ENCODE measurements at places on chromosomes 13 and 19. TPM values are rescaled to one million over a fixed set of nuclear protein-coding genes. Genes with fewer than 3 reads are reported as not detected.

GRCh38 chr19:10335352-10335985 is 2.1 kb upstream of the RAVER1 start:
- DNase-seq = no peak

DNA sequence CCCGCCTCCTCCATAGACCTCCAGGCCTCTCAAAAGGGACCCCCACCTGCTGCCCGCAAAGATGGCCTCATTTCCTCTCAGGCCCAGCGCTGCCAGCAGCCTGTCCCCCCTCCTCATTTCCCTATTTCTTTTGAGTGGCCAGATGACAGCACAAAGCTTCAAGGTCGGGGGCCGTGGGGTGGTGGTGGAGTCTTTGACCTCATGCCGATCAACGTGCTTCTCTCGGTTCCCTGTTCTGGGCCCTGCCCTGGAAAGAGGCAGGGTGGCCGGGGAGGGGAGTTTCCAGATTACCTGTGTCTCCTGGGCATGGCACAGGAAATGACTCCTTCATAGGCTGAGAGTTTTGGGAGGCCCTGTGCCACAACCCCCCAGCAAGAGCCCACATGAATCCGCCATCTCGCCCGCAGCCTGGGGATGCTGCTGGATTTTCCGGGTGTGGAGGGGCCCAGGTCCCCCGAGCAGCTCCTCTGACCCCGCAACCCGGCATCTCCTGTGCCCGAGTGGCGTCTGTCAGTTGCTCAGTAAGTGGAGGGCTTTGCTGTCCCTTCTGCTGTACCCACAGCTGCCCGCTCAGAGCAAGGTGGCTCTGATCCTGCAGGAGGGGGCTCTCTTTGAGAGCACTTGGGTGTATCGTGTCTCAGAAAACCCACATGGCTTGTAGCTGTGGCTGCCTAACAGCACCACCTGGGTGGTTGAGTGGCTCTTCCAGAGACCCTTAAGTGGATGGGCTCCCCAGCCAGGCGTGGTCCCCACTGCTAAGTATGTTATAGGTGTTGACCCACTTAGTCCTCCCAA is 139.4 kb downstream of the SIPA1L3 start:
- no peak for DNase-seq

DNA sequence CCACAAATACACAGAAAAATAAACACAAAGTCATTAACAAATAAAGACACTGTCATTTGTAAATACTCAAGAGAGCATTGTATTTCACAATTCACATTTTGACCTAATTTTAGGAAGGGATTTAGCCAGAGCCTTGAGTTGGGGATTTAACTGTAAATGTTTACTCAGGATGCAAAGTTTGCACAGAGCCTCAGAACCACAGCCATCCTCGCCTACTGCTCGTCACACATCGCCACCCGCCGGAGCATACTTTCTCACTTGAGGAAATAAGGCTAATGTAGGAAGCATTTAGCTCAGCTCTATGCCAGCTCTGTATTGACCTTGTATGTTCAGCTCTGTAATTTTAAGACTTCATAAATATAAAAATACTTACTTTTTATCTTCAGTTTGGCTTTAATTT is 442.7 kb downstream of the OXGR1 start:
- DNase-seq = no peak

- no peak for DNase-seq
Observed at GRCh38 chr13:112953591-112954487, 15.2 kb upstream of the MCF2L start.

Gene PNMA8A
- 1.4 TPM for total RNA-seq

GRCh38 chr13:35387682-35388250 is 88.7 kb downstream of the MAB21L1 start:
- no peak for DNase-seq

DNA sequence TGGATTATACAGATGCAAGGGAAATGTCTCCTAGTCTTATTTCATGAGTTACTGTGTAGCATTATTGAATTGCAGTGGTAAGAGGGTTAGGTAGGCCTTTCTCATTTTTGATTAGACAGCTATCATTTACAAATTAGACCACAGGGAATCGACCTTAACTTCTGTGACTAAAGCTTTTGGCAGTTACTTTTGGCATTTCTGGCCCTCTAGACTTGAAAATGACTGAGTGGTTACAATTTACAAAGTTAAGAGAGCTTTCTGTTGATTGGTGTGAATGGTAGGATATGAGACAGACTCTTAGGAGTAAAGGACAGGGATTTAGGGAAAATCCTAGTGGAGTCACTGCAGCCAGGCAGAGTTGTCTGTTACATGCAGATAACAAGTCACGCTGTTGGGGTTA is 86.1 kb downstream of the GGACT start:
- no peak for DNase-seq

DNA sequence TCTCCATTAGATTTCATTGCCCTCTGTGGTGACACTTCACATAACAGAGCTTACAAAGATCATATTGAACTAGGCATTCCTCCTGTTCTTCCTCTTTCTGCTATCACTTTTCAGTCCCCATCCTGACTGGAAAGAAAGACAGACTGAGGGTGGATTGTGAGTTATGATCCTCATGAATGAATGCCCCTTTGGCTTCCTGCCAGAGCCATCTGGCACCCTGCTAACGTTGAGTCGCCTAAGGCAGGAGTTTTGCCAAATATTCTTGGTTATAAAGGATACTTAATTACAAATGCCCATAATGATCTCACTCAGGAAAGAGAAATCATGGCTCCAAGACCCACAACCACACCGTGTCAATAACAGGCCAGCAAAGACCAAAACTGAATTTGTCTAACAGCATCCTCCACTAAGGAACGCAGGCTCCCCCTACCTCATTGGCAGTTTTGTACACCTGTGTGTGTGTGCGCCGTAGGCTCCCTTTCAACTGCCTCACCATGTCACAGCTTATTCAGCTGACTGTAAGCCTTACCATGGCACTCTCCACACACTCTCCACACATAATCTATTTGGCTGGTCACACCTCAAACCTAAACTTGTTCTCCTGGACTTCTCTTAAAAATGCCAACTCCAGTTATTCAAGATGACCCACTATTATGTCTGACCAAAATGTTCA is 15.5 kb downstream of the ZNF211 start:
- DNase-seq = peak; percentile 66

GRCh38 chr13:112639521-112639920 is 50.3 kb upstream of the ATP11A start:
- no peak for DNase-seq

GRCh38 chr19:55386493-55386971 is 800 bp downstream of the RPL28 start:
- no peak for DNase-seq

- DNase-seq = no peak
Observed at GRCh38 chr13:47679401-47679800, 321.7 kb downstream of the SUCLA2 start.

DNA sequence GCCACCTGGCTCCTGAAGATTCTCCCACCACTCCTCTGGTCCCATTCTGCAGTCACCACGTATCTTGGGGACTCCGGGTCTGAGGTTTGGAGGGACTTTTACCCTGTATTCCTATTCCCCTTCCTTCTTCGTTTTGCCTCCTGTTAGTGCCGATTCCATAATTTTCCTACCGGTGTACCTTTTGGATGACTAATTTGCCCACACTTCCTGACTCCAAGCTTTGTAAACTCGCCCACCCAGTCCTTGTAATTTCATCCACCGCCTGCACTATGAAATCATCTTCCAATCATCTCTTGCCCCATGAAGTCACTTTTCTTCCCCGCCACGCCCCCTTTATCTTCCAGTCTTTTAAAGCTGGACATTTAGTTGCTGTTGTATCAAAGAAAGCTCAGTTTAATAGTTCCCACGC is 572 bp downstream of the UCHL3 start:
- DNase-seq = no peak

GRCh38 chr19:17172624-17173345 is 42.4 kb upstream of the USE1 start:
- DNase-seq = no peak

Gene GPR12
- 0.11 TPM for total RNA-seq

- peak; percentile 7 for DNase-seq
Observed at GRCh38 chr19:39946532-39946931, 12.1 kb upstream of the FCGBP start.

DNA sequence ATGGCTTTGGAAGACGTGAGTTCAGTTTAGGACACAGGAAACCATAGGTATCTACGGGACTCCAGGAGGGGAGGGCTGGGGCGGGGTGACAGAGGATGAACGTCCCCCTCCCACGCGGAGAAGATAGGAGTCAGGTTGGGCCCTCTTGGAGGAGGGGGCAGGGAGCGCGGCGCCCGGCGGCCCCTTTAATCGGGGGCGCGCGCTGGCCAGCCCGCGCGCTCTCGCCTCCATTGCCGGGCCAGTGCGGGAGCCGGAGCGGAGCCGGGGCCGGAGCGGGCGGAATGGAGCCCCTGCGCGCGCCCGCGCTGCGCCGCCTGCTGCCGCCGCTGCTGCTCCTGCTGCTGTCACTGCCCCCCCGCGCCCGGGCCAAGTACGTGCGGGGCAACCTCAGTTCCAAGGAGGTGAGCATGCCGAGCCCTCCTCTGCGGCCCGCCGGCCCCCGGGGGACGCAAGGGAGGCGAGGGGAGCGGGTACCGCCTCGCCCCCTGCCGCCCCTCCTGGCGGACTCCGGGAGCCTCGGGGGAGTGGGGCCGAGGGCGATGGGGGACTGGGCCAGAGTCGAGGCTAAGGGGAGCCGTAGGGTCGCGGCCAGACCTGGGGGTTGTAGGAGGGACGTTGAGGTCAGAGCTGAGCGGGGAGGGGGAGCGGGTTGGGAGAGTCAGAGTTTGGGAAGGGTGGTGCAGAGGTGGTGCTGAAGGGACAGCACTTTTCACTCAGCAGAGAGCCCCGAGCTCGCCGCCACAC is at the start of gene TMEM145:
Gene TMEM145 (plus strand): TSS at position 214 of the 744 bp plus-strand sequence. CDS start 68 bp downstream, at position 282.
- no peak for DNase-seq

GRCh38 chr13:93956426-93956825 is 523.1 kb downstream of the DCT start:
- DNase-seq = no peak

Gene HCN2
- total RNA-seq = 0.40 TPM

Gene ZNF773
- 18.9 TPM for total RNA-seq

DNA sequence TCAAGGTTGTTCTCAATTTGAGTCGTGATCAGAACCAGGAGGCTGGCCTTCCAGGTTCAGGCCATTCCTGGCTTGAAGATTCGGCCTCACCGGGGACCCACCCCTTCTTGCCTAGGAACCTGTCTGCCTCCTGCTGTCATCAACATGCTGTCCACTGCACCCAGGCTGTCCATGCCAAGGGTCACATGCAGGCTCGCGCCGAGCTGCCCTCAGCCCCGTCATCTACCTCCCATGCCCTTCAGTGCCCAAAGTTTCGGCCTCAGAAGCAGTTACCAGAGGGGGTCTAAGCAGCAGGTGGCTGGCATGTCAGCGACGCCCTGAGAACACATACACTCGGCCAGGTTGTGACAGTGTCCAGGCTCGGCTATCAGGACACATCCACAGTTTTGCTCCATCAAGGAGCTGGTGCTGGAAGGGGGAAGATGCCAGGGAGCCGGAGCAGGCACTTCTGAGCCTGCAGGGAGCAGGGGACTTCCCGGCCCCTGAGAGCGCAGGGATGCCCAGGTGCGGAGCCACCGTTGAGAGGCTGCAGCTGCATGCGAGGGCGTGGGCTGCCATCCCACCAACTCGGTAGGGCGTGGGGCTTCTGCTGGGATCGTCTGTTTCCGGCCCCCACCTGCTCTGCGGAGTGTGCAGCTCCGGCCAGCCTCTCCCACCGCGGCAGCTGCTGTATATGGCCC is 590.9 kb upstream of the SLITRK5 start:
- DNase-seq = no peak

DNA sequence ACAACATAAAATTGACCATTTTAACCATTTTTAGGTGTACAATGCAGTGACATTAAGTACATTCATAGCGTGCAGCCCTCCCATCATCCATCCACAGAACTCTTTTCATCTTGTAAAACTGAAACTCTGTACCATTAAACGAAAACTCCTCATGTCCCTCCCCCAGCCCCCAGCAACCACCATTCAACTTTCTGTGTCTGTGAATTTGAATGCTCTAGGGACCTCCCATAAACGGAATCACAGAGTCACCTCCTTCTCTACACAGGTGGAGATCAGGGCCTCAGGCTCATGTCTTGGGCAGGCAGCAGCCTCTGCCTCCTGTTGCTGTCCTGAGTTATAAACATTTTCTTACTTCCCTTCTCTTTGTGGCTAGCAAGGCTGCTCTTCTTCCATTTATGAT is 7.3 kb upstream of the CCNE1 start:
- DNase-seq = no peak

GRCh38 chr19:13957051-13957450 is 4.7 kb downstream of the DCAF15 start:
- DNase-seq = no peak

- DNase-seq = no peak
Observed at GRCh38 chr19:51161266-51161665, 19.2 kb downstream of the SIGLEC7 start.

DNA sequence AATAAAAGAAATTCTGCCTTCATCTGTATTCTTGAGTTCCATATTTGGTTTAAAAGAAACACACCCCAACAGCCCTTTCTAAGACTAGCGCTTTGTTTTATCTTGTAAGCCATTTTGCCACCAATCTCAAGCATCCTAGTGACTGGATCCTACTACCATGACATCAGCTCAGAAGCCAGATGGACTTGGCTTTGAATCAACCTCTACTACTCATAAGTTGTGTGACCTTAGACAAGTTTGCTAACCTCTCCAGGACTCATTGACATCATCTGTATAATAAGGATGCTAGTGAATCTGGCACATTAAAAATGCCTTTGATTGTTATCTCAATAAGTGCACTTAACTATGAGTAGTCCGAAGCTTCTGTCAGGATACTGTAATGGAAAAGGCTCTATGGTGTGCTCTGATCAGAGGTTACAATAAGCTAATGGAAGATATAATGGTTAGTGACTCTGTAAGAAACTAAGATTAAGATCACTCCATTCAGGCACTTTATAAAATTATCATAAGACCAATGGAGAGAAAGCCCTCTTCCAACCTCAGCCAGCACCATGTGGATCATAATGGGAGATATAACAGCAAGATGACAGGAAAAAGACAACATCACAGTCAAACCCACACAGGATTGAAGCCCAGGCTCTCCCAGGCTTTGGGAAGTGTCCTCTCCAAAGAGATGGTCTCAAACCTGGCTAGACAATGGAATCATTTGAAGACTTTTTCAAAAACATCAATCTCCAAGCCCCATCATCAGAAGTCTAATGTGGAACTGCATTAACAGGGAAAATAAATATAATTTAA is 180.6 kb upstream of the MIR17HG start:
- DNase-seq = no peak

DNA sequence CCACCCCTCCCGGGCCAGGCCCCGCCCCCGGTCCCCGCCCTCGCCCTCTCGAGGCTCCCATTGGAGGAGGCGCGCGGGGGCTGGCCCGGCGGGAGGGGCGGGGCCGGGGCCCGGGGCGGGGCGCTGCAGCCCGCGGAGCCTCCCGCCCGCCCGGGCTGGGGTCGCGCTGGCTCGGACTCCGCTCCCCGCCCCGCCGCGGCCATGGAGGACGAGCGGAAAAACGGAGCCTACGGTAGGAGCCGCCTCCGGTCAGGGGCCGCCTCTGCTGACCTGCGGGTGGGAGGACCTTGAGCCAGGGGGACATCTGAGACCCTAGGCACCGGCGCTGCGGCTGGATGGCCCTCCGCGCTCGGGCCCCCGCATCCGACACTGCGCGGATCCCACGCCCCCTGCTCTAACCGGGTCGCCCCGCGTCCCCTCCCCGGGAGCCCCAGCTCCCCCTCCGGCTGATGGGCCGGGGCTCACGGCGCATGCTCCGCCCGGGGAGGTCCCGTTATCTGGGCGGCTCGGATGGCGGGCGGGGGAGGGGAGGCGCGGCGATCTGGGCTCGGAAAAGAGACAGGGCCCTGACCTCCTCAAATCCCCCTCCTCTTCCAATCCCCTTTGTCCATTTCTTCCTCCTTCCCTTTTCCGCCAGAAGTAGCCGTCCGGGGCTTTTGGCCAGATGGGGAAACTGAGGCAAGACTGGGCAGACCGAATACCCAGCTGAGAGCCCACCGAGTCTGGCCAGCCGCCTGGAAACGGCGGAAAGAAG is 15.4 kb upstream of the AP1M2 start:
- DNase-seq = peak; percentile 97

- DNase-seq = no peak
Observed at GRCh38 chr19:5864725-5865486, 5.4 kb downstream of the FUT5 start.
